ENCODE measurements at places on chromosomes 7 and 10. TPM values are rescaled to one million over a fixed set of nuclear protein-coding genes. Genes with fewer than 3 reads are reported as not detected.

ZNF138 gene
- 4.1 TPM for total RNA-seq

GPRIN2 gene
- not detected for total RNA-seq

MMD2 gene
- not detected for total RNA-seq

TNPO3 gene
- total RNA-seq, result 52.3 TPM

HOXA1 gene
- total RNA-seq, result 0.43 TPM

PIK3CG gene
- total RNA-seq, result 2.0 TPM

SLC26A3 gene
- not detected for total RNA-seq

CFAP43 gene
- 0.17 TPM for total RNA-seq

GBX1 gene
- not detected for total RNA-seq

GLI3 gene
- under 0.01 TPM for total RNA-seq

H2AZ2 gene
- total RNA-seq, result 202 TPM

TMEM273 gene
- 5.6 TPM for total RNA-seq

ABCB1 gene
- 0.26 TPM for total RNA-seq

RAB19 gene
- 0.17 TPM for total RNA-seq

EVX1 gene
- total RNA-seq, result not detected

CAV2 gene
- 88.0 TPM for total RNA-seq

IFIT1B gene
- not detected for total RNA-seq

LIPN gene
- not detected for total RNA-seq

CCDC172 gene
- not detected for total RNA-seq

CREB5 gene
- total RNA-seq, result 2.1 TPM

DNA2 gene
- 3.6 TPM for total RNA-seq

GIMAP7 gene
- total RNA-seq, result 139 TPM

UNCX gene
- not detected for total RNA-seq

CCDC3 gene
- total RNA-seq, result under 0.01 TPM

HOXA7 gene
- total RNA-seq, result 2.5 TPM

IFIT3 gene
- total RNA-seq, result 11.2 TPM

SLC16A9 gene
- not detected for total RNA-seq

SEMA3A gene
- total RNA-seq, result 135 TPM

SLC37A3 gene
- total RNA-seq, result 53.0 TPM

EN2 gene
- total RNA-seq, result under 0.01 TPM

KAZALD1 gene
- 0.54 TPM for total RNA-seq

ABLIM1 gene
- 78.7 TPM for total RNA-seq

DNAH11 gene
- not detected for total RNA-seq
